Breast epithelium (tissue), 4 donors: ENCODE measurements at places on chromosomes 6 and 20. TPM values are rescaled to one million over a fixed set of nuclear protein-coding genes. Genes with fewer than 3 reads are reported as not detected.
A peak's percentile ranks its signal among the peaks of the same experiment; 100 is the strongest.

SH3BGRL2 gene
- 50.9 TPM for total RNA-seq

- no peaks in the 10 kb centered on the region for H3K27me3 ChIP-seq
- H3K4me3 ChIP-seq = no peak overlapping the region
- DNase-seq = no peak
- no peaks in the 10 kb centered on the region for H3K36me3 ChIP-seq
These were observed 11.8 kb upstream of the CD93 start for GRCh38 chr20:23097636-23098580.

DNA sequence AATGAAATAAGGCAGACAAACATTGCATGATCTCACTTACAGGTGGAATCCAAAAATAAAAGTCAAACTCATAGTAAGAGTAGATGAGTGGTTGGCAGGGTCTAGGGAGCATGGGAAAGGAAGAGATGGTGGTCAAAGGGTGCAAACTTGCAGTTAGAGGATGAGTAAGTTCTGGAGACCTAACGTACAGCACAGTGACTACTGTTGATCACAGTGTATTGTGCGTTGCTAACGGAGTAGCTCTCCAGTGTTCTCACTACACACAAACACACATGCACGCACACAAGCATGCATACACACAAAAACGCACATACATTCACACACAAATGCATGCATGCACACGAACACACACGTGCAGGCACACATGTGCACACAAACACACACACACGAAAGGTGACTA, 54.9 kb downstream of the LY86 start:
- H3K4me1 ChIP-seq = no peaks in the 10 kb centered on the region
- H3K4me3 ChIP-seq = no peak overlapping the region
- no peak for DNase-seq
- H3K27ac ChIP-seq = no peak overlapping the region
- no peaks in the 10 kb centered on the region for H3K36me3 ChIP-seq
- no peaks in the 10 kb centered on the region for H3K27me3 ChIP-seq

SYNGAP1 gene
- total RNA-seq = 6.1 TPM

GRCh38 chr20:43926287-43927050, 11.8 kb downstream of the TOX2 start:
- no peak overlapping the region for H3K27ac ChIP-seq
- no peak for DNase-seq
- no peak overlapping the region for H3K4me3 ChIP-seq
- no peaks in the 10 kb centered on the region for H3K4me1 ChIP-seq
- H3K36me3 ChIP-seq = no peaks in the 10 kb centered on the region

DNA sequence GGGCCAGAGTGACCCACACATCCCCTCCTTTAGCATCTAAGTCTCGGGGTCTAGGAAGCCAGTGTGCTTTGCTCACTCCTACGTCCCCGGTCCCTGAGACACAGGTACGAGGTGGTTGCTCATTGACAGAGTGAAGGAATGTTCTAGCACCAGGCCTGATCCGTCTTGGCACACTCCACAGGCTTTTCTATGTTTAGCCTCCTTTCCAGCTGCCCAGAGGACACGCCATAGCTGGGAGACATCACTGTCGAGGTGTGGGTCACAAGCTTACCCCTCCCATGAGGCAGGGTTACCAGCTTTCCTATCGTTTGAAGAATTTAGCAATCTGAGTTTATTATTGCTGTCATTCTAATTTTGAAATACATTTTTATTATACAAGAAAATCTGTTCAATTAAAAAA, 30.4 kb upstream of the IER3 start:
- no peak overlapping the region for H3K4me3 ChIP-seq
- no peaks in the 10 kb centered on the region for H3K4me1 ChIP-seq
- no peaks in the 10 kb centered on the region for H3K36me3 ChIP-seq
- H3K27me3 ChIP-seq = no peaks in the 10 kb centered on the region
- no peak for DNase-seq

DNA sequence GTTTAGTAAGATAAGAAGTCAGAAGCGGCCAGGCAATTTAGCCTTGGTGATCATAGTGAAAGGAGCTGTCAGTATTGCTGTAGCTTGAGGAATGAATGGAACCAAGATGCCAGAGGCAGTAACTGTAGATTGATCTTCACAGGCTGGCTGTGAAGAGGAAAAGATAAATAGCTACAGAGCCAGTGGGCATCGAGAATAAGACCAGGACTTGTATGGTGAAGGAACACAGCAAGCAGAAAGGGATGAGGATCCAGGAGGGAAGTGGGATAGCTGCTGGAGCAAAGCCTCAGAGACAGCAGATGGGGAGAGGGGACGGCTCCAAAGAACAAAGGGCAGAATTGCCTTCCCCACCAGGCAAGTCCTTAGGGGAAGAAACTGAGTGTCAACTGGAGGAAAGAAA, 294.4 kb upstream of the PLN start:
- no peak overlapping the region for H3K4me3 ChIP-seq
- H3K4me1 ChIP-seq = no peaks in the 10 kb centered on the region
- H3K36me3 ChIP-seq = no peaks in the 10 kb centered on the region

- H3K27me3 ChIP-seq = no peaks in the 10 kb centered on the region
- H3K4me1 ChIP-seq = no peaks in the 10 kb centered on the region
- H3K36me3 ChIP-seq = no peaks in the 10 kb centered on the region
- DNase-seq = peak; percentile 45
- no peak overlapping the region for H3K27ac ChIP-seq
These were observed 332.3 kb downstream of the ZFAND3 start for GRCh38 chr6:38151580-38152500.

GRCh38 chr6:13604546-13605416, 10.4 kb upstream of the NOL7 start:
- no peak overlapping the region for H3K4me3 ChIP-seq
- no peaks in the 10 kb centered on the region for H3K27me3 ChIP-seq
- no peak overlapping the region for H3K27ac ChIP-seq
- no peaks in the 10 kb centered on the region for H3K4me1 ChIP-seq

- no peak for DNase-seq
- H3K4me3 ChIP-seq = no peak overlapping the region
- no peaks in the 10 kb centered on the region for H3K4me1 ChIP-seq
These were observed 147.8 kb downstream of the BACH2 start for GRCh38 chr6:90148867-90149266.

TMEM74B gene
- total RNA-seq = 4.3 TPM

DNA sequence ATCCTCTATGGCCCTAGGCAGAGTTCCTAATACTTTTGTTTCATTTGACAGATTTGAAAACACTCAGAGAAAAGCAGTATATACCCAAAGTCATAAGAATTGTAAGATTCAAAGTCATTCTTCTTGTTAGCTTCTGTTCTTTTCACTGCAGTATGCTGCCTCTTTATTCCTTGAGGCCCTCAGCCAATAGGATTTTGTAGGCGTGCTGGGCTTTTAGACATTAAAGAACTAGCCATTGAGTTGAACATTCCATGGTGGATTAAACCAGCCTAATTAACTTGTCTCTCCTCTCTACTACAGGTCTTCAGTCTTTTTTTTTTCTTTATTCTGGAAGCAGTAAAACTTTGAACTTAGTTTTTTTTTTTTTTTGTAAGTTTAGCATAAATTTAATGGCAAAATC, 186.3 kb downstream of the PLCB4 start:
- H3K27ac ChIP-seq = no peak overlapping the region
- H3K4me3 ChIP-seq = no peak overlapping the region
- H3K27me3 ChIP-seq = no peaks in the 10 kb centered on the region
- no peak for DNase-seq
- H3K36me3 ChIP-seq = no peaks in the 10 kb centered on the region
- H3K4me1 ChIP-seq = no peaks in the 10 kb centered on the region

SLC22A7 gene
- total RNA-seq = not detected

DNA sequence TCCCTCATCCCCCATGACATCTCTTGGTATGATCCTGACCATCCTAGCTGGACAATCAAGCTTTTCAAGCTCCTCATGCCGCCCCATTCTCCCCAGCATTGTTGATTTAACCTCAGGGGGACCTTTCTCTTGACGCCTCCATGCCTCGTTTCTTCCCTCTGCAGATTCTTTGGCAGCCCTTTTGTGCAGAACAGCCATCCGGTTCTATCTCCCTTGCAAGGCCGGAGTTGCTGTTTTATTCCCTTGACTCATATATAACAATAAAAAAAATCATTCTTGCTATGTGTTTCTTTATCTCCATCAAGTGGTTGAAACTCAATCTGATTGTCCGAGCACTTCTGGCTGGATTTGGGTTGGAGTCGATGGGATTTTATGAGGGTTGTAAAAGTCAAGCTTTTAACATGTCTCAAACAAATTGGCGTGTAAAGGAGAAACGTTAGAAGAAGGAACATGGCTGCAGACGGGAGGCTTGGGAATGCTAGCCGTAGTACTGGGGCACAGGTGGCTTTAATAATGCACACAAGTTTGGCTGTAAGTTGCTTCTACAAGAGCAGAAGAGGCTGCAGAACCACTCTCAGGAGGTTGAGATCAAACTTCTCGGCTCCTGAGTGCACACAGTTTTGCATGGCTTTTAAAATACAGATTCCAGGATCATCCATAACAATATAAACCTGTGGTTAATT, 3.9 kb upstream of the SULF2 start:
- no peaks in the 10 kb centered on the region for H3K36me3 ChIP-seq
- H3K27me3 ChIP-seq = no peaks in the 10 kb centered on the region
- H3K4me3 ChIP-seq = no peak overlapping the region
- H3K27ac ChIP-seq = no peak overlapping the region
- peaks cover 22% of the 10 kb centered on the region for H3K4me1 ChIP-seq

DNA sequence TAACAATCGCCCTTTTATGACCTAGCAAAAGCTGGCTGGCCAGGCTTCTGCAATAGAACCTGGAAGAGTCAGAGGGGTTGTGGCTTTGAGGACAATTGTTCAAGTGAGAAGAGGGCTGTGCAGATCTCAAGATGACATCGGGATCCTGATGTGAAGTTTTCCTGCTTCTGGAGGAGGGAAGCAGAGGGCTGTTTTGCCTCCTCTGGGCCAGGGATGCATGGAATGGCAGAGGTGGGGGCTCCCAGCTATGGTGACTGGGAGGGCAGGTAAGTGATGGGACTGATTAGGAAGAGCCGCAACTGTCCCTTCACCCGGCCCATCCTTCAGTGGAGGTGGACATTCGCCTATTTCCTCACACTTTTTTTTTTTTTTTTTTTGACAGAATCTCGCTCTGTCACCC, 43.4 kb upstream of the BLCAP start:
- DNase-seq = no peak
- no peak overlapping the region for H3K27ac ChIP-seq
- H3K4me1 ChIP-seq = no peaks in the 10 kb centered on the region
- H3K36me3 ChIP-seq = no peaks in the 10 kb centered on the region
- H3K27me3 ChIP-seq = no peaks in the 10 kb centered on the region
